ENCODE measurements at places on chromosomes 5 and 9. TPM values are rescaled to one million over a fixed set of nuclear protein-coding genes. Genes with fewer than 3 reads are reported as not detected.

ANKRD18A gene
- 1.5 TPM for total RNA-seq

GZMA gene
- 19.6 TPM for total RNA-seq

GRCh38 chr9:22005702-22006606 is 3.2 kb downstream of the CDKN2B start:
- H3K36me3 ChIP-seq, result no peaks in the 10 kb centered on the region
- DNase-seq, result peak; percentile 72
- peaks cover 4% of the 10 kb centered on the region for H3K27me3 ChIP-seq
- peaks cover 28% of the 10 kb centered on the region for H3K4me1 ChIP-seq
- peak overlapping the region; percentile 31 for H3K4me3 ChIP-seq

C5orf58 gene
- not detected for total RNA-seq

- no peak overlapping the region for H3K27ac ChIP-seq
- peaks cover 11% of the 10 kb centered on the region for H3K27me3 ChIP-seq
- DNase-seq, result no peak
- no peaks in the 10 kb centered on the region for H3K36me3 ChIP-seq
Measured at GRCh38 chr5:170522211-170523141, 18.7 kb downstream of the KCNIP1 start.

GRCh38 chr5:149826574-149826973 is 96.5 kb downstream of the PPARGC1B start:
- peaks cover 42% of the 10 kb centered on the region for H3K36me3 ChIP-seq
- no peaks in the 10 kb centered on the region for H3K27me3 ChIP-seq
- H3K4me1 ChIP-seq, result no peaks in the 10 kb centered on the region
- H3K4me3 ChIP-seq, result no peak overlapping the region

DNA sequence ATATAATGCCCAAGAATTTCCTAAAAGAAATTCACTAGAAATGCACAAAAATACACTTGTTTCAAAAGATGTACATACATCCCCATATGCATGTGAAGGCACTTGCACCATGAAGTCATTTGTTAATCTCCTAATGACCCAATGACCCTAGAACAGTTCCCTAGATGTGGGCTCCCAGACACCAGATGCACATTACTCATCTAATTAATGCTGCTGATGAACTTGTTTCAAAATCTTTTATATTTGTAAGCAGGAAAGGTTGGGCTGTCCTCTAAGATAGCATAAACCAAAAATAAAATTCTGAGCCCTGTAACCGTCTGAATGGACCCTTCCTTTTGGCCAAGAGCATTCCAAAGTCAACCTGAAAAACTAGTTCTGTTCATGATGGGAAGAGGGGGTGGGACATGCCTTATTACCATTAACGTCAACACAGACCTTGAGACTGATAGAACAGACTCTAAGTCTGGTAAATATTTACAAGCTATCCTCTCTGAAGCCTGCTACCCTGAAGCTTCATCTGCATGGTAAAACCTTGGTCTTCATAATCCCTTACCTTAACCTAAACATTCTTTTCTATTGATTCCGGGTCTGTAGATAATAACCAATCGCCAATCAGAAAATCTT is 91.0 kb upstream of the DAPK1 start:
- no peak overlapping the region for H3K27ac ChIP-seq
- H3K4me1 ChIP-seq, result no peaks in the 10 kb centered on the region
- H3K27me3 ChIP-seq, result no peaks in the 10 kb centered on the region
- no peak for DNase-seq

- no peaks in the 10 kb centered on the region for H3K27me3 ChIP-seq
- H3K4me3 ChIP-seq, result peak within 1 kb of the TSS; percentile 63
- peaks cover 24% of the 10 kb centered on the region for H3K4me1 ChIP-seq
- DNase-seq, result peak; percentile 100
Measured at GRCh38 chr5:87412630-87413342, at the start of gene CCNH. TSS of gene CCNH (minus strand) at chr5:87412930. CDS start at chr5:87412794, 136 bp downstream.

DEPDC1B gene
- total RNA-seq, result 1.1 TPM

DNA sequence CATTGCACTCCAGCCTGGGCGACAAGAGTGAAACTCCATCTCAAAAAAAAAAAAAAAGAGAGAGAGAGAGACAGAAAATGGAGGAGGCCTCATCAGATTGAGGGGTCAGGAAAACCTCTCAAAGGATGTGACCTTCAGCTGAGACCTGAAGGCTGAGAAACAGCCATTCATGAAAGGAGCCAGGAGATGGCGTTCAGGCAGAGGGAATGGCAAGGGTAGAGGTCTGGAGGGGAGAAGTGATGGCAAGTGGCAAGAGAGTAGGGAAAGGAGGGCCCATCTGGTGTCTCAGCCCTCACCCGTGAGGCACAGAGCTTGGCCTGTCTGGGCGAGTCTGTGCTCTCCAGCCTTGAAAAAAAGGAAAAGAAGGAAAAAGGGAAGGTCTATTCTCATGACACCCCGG is 17.0 kb downstream of the CAMK2A start:
- no peaks in the 10 kb centered on the region for H3K27me3 ChIP-seq
- H3K4me3 ChIP-seq, result no peak overlapping the region
- H3K4me1 ChIP-seq, result no peaks in the 10 kb centered on the region

GRCh38 chr5:112329419-112330090 is 89.5 kb downstream of the EPB41L4A start:
- peaks cover 31% of the 10 kb centered on the region for H3K4me1 ChIP-seq
- H3K27me3 ChIP-seq, result no peaks in the 10 kb centered on the region
- DNase-seq, result no peak
- no peak overlapping the region for H3K4me3 ChIP-seq

- H3K27me3 ChIP-seq, result no peaks in the 10 kb centered on the region
- peaks cover 11% of the 10 kb centered on the region for H3K4me1 ChIP-seq
- no peak overlapping the region for H3K27ac ChIP-seq
- no peaks in the 10 kb centered on the region for H3K36me3 ChIP-seq
Measured at GRCh38 chr5:157331807-157332206, 65.9 kb downstream of the CYFIP2 start.

DNA sequence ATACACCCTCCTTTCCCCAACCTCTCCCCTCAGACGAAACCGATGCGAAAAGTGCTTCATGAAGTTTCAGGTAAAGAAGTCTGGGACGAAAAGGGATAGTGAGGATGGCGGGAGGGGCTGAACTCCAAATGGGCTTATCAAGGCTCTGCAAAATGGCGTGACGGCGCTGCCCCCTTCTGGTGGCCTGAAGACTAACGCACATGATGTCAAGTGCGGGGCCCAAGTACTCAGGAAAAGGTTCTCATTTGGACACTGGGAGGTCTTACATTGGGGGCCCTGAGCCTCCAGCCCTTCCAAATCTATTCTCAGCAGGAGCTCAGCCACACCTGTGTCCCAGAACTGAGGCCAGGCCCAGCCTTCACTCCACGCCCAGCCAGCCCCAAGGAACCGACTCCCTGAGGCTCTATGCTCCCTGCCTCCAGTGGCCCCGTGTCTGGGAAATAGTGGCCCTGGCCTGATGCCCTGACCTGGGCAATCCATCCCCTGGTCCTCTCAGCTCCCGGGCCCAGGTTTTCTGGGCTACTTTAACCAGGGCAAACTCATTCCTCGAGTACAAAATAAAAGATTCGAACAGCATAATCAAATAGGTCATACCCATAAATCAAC is 119.9 kb downstream of the KCNIP1 start:
- no peak overlapping the region for H3K4me3 ChIP-seq
- DNase-seq, result peak; percentile 78
- no peak overlapping the region for H3K27ac ChIP-seq
- no peaks in the 10 kb centered on the region for H3K36me3 ChIP-seq
- no peaks in the 10 kb centered on the region for H3K27me3 ChIP-seq

APBA1 gene
- 17.7 TPM for total RNA-seq

DNA sequence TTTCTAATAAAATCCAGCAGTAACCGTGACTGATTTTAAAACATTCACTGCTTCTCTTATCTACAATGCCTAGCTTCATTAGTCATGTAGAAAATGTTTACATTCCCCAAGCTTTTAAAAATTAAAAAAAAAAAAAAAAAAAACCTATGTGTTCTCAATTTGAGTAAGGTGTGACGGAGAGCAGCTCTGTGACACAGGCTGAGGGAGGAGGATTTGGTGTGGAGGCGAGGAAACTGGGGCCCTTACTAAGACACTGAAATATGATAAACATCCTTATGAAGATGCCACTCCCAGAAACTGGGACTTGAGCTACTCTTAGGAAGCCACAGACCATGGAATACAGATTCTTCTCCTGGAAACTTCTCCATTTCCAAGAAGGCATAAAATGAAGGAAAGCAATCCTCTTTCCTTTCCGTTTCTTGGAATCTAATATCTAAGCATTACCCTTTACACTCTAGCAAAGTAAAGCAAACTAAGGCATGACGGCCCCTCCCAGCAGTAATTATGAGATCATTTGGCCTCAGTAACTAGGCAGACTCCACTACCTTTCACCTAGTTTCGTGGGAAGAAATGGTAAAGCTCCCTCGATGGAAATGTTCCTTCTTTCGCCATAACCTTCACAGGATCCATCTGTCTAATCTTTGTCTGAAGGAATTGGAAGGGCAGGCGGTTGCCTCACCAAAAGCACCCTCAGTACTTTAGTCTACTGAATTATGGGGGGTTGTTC is 23.5 kb downstream of the GRAMD2B start:
- H3K4me1 ChIP-seq, result peaks cover 20% of the 10 kb centered on the region
- DNase-seq, result no peak
- no peak overlapping the region for H3K4me3 ChIP-seq
- H3K27me3 ChIP-seq, result no peaks in the 10 kb centered on the region

DNA sequence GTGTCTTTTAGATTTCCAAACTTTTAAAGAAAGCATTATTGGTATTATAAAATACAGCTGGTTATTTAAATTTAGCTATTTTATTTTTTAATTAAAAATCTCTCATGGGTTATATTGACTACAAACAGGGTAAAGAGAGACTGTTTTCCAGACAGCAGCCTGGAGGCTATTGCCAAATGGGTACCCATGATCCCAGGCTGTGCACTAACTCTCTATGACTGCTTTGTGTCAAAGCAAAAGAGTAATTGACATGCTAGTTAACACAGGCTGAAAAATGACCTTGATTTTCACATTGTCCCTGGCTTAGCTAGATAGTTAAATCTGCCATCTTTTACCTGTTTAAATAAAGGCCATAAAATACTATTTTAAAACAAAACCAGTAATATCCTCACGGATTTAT is 589.7 kb downstream of the ANXA1 start:
- no peaks in the 10 kb centered on the region for H3K27me3 ChIP-seq
- DNase-seq, result no peak
- H3K36me3 ChIP-seq, result no peaks in the 10 kb centered on the region
- no peaks in the 10 kb centered on the region for H3K4me1 ChIP-seq
- H3K27ac ChIP-seq, result no peak overlapping the region

DNA sequence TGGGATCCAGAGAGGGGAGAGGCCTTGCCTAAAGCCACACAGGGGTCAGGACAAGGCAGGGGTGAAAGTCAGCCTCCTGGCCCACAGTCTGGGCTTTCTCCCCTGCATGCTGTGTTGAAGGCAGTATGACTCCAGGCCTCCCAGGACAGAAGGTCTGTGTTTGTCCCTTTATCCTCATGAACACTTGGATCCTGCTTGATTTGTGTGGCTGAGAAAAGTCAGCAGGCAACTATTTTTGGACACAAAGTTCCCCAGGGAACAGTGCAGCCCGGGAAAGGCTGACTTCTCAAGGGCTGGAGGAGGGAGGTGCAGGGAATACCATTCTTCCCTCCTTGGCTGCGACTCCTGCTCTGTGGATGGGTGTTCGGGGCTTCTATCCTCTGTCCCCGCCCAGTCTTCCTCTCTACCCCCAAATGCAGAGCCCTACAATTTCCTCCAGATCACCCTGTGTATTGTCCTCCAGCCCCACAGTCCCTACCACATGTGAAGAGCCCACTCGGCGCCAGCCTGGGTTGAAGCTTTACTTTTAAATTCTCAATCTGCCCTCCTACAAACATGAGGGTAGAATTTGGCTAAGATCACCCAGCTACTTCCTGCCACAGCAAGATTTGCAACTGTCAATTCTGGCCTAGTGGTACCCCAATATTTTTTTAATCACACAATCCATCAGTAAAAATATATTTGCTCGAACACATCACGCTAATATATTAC is 4.1 kb downstream of the AKNA start:
- H3K36me3 ChIP-seq, result peaks cover 25% of the 10 kb centered on the region
- H3K27me3 ChIP-seq, result no peaks in the 10 kb centered on the region
- H3K27ac ChIP-seq, result peak overlapping the region; percentile 98
- H3K4me1 ChIP-seq, result peaks cover 78% of the 10 kb centered on the region

- H3K27ac ChIP-seq, result no peak overlapping the region
- H3K27me3 ChIP-seq, result no peaks in the 10 kb centered on the region
- H3K4me3 ChIP-seq, result no peak overlapping the region
- DNase-seq, result no peak
- H3K36me3 ChIP-seq, result no peaks in the 10 kb centered on the region
Measured at GRCh38 chr5:61881821-61882487, 424.1 kb upstream of the KIF2A start.

STKLD1 gene
- total RNA-seq, result 0.94 TPM

FBN2 gene
- 2.1 TPM for total RNA-seq

DNA sequence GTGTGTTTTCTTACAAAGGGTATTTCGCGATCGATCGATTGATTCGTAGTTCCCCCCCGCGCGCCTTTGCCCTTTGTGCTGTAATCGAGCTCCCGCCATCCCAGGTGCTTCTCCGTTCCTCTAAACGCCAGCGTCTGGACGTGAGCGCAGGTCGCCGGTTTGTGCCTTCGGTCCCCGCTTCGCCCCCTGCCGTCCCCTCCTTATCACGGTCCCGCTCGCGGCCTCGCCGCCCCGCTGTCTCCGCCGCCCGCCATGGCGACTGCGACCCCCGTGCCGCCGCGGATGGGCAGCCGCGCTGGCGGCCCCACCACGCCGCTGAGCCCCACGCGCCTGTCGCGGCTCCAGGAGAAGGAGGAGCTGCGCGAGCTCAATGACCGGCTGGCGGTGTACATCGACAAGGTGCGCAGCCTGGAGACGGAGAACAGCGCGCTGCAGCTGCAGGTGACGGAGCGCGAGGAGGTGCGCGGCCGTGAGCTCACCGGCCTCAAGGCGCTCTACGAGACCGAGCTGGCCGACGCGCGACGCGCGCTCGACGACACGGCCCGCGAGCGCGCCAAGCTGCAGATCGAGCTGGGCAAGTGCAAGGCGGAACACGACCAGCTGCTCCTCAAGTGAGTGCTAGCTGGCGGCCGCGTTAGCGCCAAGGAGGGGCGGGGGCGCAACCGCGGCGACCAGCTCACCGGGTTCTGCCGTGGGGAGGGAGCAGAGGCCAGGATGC is 480 bp downstream of the LMNB1 start:
- peak overlapping the region; percentile 80 for H3K4me3 ChIP-seq
- peak overlapping the region; percentile 99 for H3K27ac ChIP-seq
- DNase-seq, result peak; percentile 95

DNA sequence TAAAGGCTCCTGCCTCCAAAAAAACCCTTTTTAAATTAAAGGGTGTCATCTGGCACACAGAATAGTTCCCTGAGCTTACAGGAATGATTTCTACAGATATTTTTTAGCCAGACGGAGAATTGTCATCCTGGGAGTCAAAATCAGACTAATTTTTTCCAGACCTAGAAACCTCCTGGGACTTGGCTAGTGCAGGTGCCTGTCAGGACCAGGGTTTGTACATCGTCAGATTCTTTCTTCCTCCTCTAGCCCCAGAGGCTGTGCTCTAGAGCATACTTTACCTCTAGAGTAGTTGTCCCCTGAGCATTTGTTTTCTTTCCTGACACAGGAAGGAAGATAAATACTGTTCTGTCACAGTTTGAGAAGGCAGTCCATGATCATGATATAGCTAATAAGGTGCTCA is 52.5 kb downstream of the RAB3C start:
- no peaks in the 10 kb centered on the region for H3K36me3 ChIP-seq
- H3K27ac ChIP-seq, result no peak overlapping the region
- H3K27me3 ChIP-seq, result no peaks in the 10 kb centered on the region
- no peak overlapping the region for H3K4me3 ChIP-seq
- no peaks in the 10 kb centered on the region for H3K4me1 ChIP-seq
